Left hindlimb (tissue), 1 donor: ENCODE measurements at places on chromosomes 3 and 15.
A peak's percentile ranks its signal among the peaks of the same experiment; 100 is the strongest.

DNA sequence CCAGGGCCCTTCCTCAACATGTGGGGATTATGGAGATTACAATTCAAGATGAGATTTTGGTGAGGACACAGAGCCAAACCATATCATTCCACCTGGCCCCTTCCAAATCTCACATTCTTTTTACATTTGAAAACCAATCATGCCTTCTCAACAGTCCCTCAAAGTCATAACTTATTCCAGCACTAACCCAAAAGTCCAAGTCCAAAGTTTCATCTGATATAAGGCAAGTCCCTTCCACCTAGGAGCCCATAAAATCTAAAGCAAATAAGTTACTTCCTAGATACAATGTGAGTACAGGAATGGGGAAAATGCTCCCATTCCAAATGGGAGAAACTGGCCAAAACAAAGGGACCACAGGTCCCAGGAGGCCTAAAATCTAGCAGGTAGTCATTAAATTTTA is 309.5 kb upstream of the SLITRK3 start:
- DNase-seq: no peak

- peak; percentile 70 for DNase-seq
These were observed 7.7 kb downstream of the CRABP1 start for GRCh38 chr15:78347586-78348543.

- DNase-seq: no peak
These were observed 185.2 kb downstream of the ITPR1 start for GRCh38 chr3:4678320-4678719.

- DNase-seq: peak; percentile 82
These were observed 257.4 kb upstream of the ADAMTS9 start for GRCh38 chr3:64945171-64945729.

GRCh38 chr3:111542611-111543300 is 759 bp downstream of the CD96 start:
- no peak for DNase-seq

DNA sequence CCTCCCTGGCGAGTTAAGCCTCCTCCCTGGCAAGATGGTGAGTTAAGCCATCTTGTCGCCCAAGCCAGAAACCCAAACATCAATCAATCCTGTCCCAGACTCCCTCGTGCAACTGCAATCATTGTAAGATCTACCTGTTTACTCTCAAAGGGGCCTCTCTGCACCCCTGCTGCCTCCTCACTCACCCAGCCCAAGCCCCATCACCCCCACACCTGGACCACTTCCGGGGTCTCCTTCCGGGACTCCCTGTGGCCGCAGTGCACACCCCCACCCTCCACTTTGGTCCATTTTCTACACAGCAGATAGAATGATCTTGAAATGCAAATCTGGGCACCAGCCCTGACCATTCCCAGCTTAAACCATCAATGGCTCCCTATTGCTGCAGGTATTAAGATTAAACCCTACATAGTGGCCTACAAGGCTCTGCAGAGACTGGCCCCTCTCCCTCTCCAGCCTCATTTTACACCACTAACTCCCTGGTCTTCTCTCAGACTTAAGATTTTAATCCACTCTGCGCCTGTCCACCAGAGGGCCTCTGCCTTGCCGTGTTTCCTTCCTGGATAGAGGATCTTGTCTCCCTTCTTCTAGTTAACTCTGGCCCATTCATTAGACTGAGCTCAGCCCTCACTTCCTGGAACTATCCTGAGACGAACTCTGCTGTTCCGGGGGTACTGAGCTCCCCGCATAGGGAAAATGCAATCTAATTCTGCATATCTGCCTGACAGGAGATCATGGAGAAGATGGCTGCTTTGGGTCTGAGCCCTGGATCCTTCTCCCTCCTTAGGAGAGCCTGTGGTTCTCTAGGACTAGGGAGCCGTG is 41.9 kb upstream of the SLC6A1 start:
- no peak for DNase-seq

DNA sequence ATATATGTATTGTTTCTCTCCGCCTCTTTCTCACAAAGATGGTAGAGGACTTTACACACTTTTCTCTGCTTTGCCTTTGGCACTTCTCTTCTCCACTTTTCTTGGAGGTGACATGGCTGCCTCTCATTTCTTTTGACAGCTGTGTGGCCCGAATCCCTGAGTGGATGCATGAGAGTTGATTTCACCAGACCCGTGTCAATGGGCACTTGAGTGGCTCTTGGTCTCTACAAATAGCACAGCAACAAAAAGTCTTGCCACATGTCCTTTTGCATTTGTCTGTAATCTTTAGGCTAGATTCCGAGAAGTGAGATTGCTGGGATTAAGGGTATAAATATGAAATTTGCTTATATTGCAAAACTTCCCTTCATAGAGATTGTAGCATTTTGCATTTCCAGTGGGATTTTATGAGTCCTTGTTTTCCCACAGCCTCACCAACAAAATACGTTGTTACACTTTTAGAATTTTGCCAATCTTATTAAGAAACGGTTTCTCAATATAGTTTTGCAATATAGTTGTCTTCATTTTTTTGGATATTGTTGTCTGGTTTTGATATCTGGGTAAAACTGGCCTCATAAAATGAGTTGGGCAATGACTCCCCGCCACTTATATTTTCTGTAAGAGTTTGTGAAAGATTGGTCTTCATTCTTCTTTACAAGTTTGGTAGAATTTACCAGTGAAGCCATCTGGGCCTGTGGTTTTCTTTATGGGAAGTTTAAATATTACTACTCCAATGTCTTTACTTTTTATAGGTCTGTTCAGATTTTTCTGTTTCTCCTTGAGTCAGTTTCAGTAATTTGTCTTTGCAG is 5.2 kb upstream of the TRPM1 start:
- DNase-seq: no peak

- no peak for DNase-seq
These were observed 151.9 kb upstream of the CMC1 start for GRCh38 chr3:28089527-28089897.

- no peak for DNase-seq
These were observed 1181.9 kb downstream of the ROBO2 start for GRCh38 chr3:78221796-78222195.

- DNase-seq: no peak
These were observed 70.5 kb upstream of the CCDC39 start for GRCh38 chr3:180749796-180750195.

GRCh38 chr3:108485146-108485545 is 25.2 kb downstream of the MYH15 start:
- DNase-seq: no peak

DNA sequence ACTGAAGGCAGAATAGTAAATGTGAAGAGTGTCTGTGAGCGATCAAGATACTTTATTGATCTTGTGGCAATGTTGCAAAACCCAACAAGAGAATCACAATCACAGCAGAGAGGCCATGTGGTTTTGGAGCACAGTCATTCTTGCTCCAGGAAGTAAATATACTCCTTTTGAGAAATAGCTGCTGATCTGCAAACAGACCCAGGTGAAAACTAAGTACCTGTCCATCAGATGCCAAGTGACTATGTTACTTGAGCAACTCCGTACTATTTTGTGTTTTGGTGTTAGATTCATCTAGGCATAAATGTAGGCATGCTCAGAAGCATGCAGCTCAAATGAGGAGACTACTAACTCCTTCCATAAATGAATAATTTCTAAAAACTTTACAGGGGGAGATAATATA is 627.9 kb downstream of the ZBBX start:
- no peak for DNase-seq

GRCh38 chr15:25436707-25437106 is 2.1 kb downstream of the UBE3A start:
- no peak for DNase-seq

- DNase-seq: no peak
These were observed 47.3 kb downstream of the PLSCR2 start for GRCh38 chr3:146421819-146422759.

DNA sequence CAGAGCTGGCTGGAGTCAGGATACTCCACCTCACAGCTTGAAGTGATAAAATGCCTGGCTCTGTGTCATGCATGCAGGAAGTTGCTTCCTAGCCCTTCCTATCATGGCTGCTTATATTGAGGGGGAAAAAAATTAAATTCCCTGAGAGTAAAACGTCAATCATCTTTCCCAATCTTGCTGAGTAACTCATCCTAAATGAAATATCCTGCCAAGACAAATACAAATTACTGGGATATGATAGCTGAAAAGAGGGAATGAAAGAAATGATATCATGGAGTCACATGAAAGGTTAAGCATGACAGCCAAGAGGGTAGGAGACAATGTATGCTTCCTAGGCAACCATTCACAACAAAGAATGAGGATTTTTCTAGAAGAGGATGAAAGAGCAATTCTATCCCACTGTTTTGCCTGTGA is 110.6 kb downstream of the ABI3BP start:
- DNase-seq: no peak

DNA sequence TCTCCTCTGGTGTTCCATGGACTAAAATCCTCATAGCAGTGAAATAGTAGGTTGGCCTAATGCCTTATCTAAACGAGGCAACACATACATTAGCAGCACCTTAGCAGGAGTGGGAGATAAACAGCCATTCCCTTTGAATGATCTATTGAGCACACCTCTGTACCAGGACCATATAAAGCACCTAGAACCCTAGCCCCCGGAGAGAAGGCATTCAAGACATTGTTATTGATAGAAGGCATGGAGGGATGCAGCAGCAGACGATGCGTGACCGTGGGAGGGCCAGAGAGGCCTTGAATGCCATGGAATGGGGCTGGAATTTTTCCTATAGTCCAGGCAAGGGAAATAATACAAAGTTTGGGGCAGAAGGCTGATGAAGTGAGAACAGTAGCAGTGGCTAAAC is 6.6 kb upstream of the SEMA5B start:
- DNase-seq: no peak

DNA sequence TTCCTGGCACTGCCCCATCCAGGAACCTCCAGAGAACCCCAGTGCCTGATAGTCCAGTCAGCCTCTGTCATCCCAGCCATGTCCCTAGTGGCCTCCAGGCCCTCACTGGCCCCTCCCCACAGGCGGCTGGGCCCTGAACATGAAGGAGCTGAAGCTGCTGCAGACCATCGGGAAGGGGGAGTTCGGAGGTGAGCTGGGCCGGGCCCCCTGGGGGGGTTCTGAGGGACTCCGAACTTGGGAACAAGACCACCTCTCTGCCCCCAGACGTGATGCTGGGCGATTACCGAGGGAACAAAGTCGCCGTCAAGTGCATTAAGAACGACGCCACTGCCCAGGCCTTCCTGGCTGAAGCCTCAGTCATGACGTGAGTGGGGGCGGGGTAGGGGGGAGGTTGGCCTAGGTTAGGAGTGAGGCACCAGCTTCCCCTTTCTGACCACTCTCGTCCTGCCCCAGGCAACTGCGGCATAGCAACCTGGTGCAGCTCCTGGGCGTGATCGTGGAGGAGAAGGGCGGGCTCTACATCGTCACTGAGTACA is 12.0 kb upstream of the LMAN1L start:
- DNase-seq: no peak

GRCh38 chr3:65516998-65517397 is 521.7 kb downstream of the MAGI1 start:
- DNase-seq: no peak

DNA sequence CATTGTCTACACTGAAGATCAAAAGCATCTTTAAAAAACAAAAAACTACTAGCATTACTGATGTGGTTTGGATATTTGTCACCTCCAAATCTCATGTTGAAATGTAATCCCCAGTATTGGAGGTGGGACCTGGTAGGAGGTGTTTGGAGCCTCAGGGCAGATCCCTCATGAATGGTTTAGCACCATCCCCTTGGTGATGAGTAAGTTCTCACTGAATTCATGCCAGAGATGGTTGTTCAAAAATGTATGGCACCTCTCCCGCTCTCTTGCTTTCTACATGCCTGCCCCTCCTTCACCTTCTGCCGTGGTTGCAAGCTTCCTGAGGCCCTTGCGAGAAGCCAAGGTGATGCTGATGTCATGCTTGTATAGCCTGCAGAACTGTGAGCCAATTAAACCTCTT is 136.6 kb upstream of the FHIT start:
- no peak for DNase-seq

- no peak for DNase-seq
These were observed 104.5 kb downstream of the CHRNA7 start for GRCh38 chr15:32134842-32135241.

DNA sequence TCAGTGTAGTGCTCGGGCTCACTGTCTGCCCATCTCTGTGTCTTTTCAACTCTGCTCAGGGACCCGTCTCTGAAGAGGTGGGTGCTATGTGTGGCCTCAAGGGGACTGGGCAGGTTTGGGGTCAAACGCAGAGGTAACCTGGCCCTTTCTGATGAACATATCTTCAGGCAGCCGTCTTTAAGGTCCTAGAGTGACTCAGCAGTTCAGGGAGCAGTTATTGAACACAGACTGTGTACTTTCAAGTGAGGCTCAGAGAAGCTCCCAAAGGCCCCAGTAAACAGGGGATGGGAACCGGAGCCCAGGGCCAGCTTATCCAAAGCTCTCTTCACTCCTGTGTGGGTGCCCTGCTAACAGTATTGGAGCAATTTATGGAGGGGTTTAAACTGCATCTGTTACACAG is 73.1 kb downstream of the WDR76 start:
- DNase-seq: no peak

DNA sequence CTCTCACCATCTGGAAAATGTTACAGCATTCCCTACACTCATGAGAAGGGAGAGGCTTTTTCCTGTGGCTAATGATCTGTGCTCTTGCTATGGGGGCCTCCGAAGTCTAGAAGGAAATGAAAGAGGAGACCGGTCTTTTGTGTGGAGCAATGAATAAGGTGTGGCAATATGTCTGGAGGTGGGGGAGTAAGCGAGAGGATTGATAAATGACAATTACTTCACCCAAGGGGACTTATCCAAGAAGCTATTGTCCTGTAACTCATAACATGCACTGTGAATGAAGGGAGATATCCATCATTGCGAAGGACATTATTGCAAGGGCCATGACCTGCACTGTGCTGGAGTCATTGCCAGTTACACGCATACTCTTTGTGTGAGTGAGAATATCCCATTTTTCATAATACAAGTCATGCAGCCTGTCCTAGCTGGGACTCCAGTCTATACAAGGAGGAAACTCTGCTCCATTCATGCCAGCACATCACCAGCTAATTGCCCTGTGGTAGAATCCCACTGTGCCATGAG is 37.7 kb upstream of the SYNPR start:
- DNase-seq: no peak

GRCh38 chr15:69862540-69862939 is 235.2 kb downstream of the TLE3 start:
- DNase-seq: no peak

DNA sequence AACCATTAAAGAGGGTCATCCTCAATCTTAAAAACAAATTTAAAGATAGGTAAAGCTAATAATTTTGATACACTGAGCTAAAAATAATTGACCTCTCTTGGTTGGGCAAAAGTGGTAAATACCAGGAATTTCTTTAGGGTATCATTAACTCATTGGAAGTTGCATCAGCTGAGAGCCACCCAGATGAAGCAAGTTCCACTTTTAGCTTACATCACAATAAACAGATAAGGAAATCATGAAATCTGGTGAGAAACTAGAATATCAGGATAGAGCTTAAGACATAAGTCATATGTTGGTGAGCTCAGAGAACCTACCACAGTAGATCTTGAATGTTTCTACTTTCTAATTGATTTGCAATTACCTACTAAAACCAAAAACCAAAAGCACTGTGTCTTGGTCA is 97.4 kb upstream of the SLC2A2 start:
- DNase-seq: no peak

GRCh38 chr15:37041042-37041441 is 59.3 kb downstream of the MEIS2 start:
- DNase-seq: no peak

GRCh38 chr3:129022114-129023007 is 21.3 kb downstream of the EFCC1 start:
- DNase-seq: peak; percentile 74
